ENCODE measurements at places on chromosomes 7 and 10.

DNA sequence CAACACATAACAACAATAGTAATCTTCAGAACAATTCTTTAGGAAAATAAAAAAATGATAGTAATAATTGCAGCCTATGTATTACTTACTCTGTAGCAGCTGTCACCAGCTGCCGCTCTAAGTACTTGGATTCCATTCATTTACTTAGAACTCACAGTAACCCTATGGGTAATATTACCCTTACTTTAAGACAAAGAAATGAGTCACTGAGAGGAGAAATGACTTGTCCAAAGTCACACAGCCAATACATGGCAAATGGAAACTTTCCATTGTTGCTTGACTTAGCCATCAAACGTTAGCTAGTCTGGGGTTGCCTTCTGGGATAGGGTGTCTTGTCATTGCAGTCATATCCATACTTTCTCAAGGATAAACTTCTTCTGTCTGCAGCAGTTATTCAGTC, 3.6 kb downstream of the CCNY start:
- DNase-seq, result no peak

GRCh38 chr10:99927721-99928280, 81.9 kb downstream of the DNMBP start:
- no peak for DNase-seq

GRCh38 chr7:55526770-55527169, 45.5 kb downstream of the VOPP1 start:
- no peak for DNase-seq

- DNase-seq, result no peak
These were observed 32.4 kb upstream of the BICC1 start for GRCh38 chr10:58480321-58480720.

DNA sequence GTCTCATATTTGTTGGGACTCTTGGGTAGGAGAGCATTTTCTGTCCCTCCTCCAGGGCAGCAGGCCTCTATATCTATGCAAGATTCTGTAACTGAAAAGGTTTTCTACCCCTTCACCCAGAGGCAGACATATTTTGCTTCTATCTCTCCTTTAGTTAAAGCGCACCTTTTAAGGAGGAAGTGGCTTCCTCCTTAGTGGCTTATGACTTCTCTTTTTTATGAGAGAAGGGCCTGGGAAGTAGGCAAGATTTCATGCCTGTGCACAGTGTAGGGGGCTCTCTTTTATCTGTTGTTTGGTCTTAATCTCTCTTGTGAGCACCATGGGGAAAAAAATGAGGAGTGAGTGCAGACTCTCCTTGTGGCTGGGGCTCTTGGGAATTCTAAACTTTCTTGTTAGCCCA, 122.1 kb downstream of the LRMDA start:
- no peak for DNase-seq

All from T-helper 17 cell (primary cell).